ENCODE measurements at places on chromosomes 13 and 19.

GRCh38 chr13:85974608-85975366, 175.6 kb upstream of the SLITRK6 start:
- DNase-seq = no peak

GRCh38 chr13:55245005-55245644, 1895.6 kb upstream of the PRR20A start:
- DNase-seq = peak; percentile 32

DNA sequence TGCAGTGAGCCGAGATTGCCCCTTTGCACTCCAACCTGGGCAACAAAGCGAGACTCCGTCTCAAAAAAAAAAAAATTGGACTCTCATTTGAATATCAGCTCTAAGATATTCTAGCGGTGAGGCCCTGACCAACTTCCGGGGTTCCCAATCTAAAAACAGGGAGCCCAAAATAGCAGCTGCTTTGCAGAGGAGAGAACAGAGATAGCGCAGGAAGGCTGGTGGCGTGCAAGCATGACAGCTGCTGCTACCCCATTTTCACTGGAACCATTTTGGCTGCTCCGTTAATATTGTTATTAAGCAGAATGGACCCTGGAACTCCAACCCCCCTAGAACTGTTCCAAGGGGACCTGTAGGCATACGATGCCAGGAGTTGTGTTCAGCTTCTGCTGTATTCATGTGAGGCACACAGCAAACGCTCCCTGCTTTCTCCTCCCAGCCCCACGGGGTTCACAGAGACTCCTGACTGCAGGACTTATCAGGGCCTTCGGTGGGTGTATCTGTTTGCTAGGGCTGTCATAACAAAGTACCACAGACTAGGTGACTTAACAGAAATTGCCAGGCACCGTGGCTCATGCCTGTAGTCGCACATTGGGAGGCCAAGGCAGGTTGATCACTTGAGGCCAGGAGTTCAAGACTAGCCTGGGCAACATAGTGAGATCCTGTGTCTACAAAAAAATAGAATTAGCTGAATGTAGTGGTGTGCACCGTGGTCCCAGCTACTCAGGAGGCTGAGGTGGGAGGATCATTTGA, 11.5 kb downstream of the STXBP2 start:
- DNase-seq = no peak

DNA sequence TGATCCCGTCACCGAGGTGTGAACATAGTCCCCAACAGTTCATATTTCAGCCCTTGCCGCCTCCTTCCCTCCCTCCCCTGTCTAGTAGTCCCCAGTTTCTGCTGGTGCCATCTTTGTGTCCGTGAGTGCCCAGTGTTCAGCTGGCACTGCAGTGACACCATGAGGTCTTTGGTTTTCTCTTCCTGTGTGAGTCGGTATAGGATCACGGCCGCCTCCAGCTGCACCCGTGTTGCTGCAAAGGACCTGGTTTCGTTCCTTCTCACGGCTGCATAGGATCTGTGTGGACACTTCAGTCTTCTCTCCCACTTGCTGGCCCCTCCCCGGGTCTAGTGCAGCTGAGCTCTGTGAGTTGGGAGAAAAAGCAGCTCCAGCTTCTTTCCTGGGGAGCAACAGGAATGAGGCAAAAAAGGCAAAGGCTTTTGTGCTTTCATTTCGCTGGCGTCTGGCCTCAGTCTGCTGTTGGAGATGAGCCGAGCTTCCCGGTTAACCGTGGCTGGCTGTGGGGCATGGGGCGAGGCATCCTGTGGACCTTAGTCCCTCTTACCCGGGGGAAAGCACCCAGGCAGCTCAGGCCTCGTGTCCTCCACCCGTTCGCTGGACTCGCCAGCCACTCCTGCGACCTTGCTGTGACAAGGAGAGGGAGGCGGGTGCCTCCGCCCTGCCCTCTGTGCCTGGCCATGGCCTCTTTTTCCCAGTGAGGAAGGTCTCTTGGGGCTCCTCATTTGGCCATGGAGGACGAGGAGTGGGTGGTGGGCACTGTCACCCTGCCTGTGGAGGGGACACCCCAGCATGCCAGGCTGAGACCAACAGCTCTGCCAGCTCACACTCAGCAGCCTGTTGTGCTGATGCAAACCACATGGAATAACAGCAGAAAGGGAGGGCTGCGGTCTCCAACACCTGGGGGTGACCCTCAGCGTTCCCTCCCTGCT, 196.5 kb downstream of the TEX29 start:
- no peak for DNase-seq

DNA sequence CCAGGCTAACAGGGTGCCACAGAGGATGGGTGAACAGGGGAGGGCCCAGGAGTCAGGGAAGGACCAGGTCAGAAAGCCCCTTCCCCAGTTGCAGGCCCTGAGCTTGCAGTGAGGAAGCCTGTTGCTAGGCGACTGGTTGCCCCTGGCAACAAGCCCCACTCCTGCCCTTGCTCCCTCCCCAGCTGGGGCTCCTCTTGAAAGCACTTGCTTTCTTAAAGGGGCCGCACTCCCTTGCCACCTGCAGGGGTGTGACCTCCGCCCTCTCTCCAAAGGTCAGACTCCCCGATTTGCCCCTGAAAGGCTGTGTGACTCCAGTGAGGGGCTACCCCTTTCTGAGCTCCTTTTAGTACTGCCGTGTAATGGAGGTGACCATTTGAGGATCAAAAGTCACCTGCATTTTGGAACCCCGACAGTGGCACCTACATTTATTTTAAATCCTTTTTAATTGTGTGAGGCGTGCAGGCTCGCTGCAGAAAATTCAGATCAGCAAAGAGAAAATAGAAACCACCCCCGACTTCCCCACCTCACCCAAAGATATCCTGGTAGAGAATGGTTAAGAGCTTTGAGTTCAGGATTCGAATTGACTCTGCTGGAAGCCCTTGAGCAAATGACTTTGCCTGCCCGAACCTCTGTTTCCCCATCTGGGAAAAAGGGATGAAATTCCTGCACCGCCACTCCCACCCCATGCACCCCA, 4.8 kb downstream of the FCHO1 start:
- DNase-seq = peak; percentile 72

DNA sequence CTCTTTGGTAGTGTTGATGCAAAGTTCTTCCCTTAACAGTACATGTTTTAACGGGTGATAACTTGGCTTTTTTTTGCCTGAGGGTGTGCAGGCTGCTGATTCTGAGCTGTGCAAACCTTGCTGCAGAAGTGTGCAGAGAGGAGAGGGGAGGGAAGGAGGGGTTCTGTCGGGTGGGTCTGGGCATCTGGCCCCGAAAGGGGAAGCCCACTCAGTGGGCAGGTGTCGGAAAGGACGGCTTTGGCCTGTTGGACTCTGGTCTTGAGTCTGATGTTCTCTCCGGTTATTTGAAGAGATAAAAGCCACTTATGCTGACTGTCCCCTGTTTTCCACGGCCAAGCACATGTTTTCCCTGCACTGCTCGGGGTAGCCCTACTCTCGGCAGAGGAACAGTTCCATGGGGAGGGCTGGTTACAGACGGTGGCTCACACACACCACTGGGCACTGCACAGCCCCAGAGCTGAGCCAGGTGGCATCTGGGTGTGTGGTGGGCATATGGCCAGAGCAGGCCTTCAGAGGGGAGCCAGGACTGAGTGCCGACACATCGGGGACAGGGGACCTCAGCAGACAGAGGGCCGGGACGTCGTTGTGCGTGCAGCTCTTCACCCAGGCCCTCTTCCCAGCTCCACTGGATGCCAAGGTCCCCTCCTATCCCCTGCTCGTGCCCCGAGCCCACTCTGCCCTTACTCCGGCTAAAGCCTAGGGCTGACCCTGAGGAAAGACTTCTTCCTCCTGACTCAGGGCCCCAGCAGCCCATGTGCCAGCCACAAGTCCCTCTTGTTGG, 93.2 kb downstream of the TEX29 start:
- no peak for DNase-seq

- DNase-seq = no peak
These were observed at the start of gene TMEM91 for GRCh38 chr19:41376241-41376997. TSS of gene TMEM91 (plus strand) at chr19:41376533. CDS start at chr19:41378310, 1,777 bp downstream.

GRCh38 chr13:109998037-109998436, 211.7 kb upstream of the IRS2 start:
- no peak for DNase-seq

GRCh38 chr19:47704656-47705055, 8.6 kb upstream of the EHD2 start:
- no peak for DNase-seq

DNA sequence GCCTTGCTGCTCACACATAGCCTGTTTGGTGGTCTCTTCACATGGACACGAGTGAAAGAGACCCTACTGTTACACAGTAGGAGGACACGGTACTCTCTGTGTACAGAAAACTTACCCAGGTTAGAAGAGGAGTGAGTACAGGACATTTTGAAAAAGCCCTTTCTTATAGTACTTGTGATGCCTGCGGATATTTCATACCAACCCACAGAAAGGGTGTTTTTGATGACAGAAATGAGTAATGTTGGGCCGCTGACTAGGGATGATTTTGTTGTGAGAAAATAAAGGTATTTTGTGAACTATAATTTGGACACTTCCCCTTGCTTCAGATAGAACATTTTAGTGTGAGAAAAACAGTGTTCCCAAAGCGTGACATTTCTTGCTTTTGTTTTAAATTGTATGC, 18.2 kb downstream of the NUDT15 start:
- DNase-seq = no peak

GRCh38 chr19:719636-720344, 11.1 kb downstream of the PALM start:
- DNase-seq = no peak

GRCh38 chr13:82202398-82202797, 1679.9 kb downstream of the SLITRK1 start:
- no peak for DNase-seq

Measured in NT2/D1 (cell line).